ENCODE measurements at places on chromosomes 3 and 15.

GRCh38 chr3:184914628-184915027 lies 102.7 kb downstream of the VPS8 start:
- DNase-seq = no peak

DNA sequence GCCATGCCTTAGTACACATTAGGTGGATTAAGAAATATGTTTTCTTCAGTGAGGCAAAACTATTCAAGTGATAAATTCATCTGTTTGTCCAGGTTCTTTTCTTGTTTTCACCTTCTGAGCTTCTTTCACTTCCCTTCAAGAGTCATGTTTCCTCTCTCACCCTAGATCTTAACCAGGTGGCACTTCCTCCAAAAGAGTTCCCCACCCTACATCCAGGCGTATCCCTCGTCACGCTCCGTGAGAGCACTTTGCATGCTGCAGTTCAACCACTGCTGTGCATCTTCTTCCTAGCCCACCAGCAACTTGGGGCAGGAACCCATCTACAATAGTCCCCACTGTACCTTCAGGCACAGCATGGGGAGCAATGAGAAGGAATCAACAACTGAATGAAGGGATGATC lies 28.9 kb downstream of the OSBPL10 start:
- no peak for DNase-seq

DNA sequence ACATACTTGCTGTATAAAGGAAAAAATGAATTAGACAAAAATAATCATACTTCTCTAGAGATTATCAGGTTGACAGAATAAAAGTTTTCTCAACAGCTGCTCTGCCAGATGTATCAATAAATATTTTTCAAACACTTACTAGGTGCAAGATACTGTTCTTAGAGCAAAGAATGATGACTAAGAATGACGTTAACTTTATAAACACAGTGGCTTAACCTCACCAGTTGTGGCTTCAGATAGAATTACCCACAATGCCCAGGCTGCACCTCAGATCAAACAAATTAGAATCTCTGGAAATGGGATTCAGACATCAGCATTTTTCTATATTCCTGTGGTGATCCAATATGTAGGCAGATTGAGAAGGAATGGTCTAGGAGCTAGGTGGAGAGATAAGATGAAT lies 422.4 kb upstream of the ATP11B start:
- DNase-seq = peak; percentile 66

DNA sequence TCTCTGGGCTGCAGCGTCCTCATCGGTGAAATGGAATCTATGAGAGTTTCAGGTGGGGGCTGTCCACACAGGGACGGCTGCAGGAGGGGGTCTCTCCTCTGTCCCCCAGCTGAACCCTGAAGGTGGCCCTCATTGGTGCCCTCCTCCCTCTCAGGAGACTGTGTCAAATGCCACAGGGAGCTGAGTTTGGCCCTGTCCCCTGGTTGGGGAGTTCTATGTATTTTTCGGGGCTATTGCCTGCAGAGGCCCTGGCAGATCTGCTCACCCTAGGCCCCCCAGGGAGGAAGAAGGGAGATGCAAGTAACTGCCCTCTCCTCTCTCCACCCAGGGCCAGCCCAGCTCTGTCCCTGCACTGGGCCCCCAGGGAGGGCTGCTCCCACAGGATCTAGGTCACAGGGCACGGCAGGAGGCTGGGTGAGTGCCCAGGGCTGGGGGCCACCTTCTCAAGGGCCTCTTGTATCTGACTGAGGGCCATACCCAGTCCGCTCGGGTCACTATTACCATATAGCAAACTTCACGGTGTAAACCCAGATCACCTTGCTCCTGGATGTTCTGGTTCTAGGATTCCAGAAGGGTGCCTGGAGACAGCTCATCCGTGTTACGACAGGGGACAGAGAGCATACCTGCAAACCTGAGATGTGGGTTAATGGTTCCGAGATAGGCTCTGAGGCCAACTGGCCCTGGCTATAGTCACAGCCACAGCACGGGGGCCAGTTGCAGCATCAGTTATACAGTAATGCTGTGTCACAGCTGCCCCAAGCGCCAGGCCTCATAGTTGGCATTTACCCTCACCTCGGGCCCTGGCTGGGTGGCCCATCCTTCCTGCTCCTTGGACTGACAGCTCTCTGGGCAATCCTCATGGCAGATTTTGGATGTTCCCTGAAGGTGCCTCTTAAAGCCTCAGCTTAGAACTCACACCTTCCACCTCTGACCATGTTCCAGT lies 102.4 kb upstream of the PRR23E start:
- DNase-seq = no peak

- no peak for DNase-seq
These were observed 368.7 kb upstream of the TBL1XR1 start for GRCh38 chr3:177565981-177566380.

- no peak for DNase-seq
These were observed 71.0 kb upstream of the ZBED2 start for GRCh38 chr3:111666041-111666735.

DNA sequence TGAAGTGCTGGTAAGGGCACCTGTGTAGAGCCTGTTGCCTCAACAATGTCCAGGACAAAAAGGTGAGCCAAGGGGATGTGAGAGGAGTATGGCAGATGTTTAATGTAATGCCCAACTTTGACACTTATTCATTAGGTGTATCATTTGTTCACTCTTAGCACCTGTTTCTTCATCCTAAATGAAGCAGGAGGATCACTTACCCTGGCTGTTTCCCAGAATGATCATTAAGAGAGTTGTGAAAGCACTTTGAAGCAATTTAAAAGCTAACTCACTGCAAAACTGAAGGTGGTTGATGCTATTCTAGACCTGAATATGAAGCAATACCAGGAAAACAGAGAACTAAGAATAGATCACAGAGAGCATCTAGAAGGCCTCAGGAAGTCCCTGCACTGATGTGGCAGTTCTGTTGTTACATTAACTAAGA lies 3.4 kb upstream of the HHLA2 start:
- no peak for DNase-seq

GRCh38 chr3:29141197-29141917 lies 139.5 kb upstream of the RBMS3 start:
- no peak for DNase-seq

DNA sequence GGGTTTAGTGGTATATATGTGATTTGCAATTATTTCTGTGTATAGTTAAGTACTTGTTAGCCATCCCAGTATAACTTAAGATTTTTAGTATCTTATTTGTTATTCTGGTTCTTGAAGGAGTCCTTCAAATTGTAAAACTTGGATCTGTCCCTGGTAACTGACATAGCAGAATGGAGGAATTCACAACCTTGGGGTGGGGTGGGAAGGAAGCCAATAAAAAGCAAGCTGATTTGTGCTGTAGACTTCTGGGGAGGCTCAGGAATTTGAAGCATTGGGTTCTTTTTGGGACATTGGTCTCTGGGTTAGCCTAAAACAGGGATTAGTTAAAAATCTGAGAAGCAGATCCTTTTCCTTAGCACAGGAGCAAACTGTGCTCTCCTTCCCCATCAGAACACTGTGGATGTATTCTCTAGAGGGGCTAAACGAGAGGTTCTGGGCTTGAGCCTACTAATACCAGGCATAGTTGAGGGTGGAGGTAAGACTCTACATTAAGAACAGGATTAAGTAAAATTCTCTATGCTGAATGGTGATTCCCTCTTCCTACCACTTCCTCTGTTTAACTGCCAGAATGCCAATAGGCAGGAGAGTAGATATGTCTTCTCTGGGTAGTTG lies 42.2 kb downstream of the GMPS start:
- DNase-seq = no peak

DNA sequence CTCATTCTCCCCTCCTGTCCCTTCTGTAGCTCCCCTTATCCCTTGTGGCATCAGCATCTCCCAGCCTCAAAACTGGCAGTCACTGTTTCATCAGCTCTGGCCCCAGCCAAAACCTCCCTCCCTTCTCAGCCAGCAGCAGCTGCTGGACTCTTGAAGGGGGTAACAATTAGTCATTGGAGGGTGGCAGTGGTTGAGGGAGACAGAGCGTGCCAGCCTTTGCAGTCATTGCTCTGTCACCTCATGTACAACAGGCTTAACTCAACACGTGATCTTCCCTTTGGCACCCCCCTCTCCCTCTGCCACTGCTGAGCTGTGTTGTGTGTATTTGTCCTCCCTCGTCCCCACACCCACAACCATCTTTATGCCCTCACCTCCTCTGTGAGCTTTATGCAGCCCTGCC lies 28.2 kb downstream of the RBP2 start:
- peak; percentile 48 for DNase-seq

DNA sequence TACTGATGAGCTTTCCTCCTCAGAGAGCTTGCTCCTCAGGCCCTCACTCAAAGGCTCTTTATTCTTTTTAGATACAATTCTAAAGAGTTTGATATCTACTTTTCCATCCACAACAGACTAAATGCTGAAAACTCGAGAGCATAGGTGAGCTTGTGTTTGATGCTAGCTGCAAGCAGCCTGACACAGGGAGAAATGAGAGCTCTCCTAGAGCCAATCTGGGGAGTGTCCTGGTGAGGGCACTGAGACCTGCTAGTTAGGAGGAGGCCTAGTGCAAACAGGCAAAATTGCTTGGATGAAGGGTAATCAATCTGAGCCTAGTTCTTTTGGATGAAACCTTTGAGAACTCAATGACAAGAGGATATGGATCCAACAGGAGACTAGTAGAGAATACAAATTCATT lies 300.8 kb downstream of the ZBTB20 start:
- DNase-seq = no peak

DNA sequence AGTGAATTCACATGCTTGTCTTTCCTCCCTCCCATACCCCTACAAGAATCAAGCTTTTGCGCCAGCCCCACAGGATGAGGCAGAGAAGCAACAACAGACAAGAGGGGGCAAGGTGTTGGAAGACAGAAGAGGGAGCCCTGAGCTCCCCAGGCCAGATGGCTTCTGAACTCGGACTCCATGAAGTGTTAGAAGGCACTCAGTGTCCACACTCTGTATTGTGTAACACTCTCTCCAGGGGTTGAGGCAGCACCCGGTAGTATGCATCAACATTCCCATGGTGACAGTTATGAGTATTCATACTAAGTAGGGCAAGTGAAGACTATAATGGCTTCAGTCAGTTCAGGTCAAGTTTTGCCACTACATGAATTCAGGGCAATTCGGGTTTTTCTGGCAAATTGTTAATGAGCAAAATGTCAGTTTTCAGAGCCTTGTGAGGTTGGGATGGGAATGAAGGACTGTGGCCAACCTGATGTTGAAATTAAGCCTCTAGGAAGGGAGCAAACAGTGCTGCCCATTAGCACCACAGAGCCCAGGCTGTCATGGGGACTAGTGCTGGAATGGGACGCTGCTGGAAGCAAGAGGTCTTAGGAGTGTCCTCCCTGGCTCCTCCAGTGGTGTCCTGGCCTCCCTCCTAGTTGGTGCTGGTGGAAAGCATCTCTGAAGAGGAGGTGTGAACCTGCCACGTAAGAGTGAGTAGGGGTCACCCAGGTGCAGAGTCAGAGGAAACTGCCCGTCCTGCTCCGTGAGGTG lies 79.4 kb downstream of the KLF15 start:
- no peak for DNase-seq

DNA sequence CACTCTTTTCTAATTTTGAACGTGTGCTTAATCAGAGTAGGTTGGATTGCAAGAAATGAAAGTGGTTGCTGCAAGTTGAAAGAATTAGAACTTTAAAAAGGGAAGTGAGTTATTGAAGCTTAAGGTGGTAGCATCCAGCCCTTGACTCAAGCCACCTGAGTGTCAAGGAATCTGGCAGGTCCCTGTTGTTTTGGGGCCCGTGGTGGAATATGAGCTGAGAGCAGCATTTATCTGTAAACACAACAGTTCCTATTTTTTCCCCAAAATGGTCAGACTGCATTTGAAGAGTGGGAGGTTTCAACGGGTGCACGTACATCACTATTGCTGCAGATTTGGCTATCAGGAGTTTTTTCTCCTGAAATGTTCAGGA lies 1.7 kb downstream of the ITPR1 start:
- DNase-seq = no peak

DNA sequence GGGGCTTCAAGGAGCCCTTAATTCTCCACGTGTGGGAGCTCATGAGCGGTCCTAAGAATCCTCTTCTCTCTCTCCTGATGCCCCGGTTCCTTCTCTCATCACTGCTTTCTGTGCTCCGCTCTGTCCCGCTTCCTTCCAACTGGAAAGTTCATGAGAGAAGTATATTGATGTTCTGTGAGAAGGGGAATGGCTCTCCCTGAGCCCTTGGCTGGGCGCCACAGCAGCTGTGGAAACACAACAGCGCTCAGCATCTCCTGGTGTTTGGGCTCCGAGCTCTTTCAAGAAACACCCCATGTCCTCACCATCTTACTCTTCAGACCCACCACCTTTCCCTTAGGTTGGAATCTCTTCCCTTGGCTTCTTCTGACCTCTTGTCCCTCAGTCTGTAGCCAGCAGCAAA lies 161.7 kb downstream of the VGLL4 start:
- DNase-seq = no peak

GRCh38 chr3:119779731-119780383 lies 2.0 kb upstream of the NR1I2 start:
- no peak for DNase-seq

All from Daoy (cell line).